Activated naive CD8-positive, alpha-beta T cell treated with anti-CD3 and anti-CD28 coated beads for 36 hours (primary cell): ENCODE measurements at places on chromosomes 5 and 9. TPM values are rescaled to one million over a fixed set of nuclear protein-coding genes. Genes with fewer than 3 reads are reported as not detected.

GRCh38 chr5:91538179-91538578, 155.1 kb upstream of the ARRDC3 start:
- DNase-seq: no peak

CDHR2 gene
- 0.44 TPM for total RNA-seq

GRCh38 chr9:81772144-81772543, 82.8 kb upstream of the TLE1 start:
- DNase-seq: no peak

DNA sequence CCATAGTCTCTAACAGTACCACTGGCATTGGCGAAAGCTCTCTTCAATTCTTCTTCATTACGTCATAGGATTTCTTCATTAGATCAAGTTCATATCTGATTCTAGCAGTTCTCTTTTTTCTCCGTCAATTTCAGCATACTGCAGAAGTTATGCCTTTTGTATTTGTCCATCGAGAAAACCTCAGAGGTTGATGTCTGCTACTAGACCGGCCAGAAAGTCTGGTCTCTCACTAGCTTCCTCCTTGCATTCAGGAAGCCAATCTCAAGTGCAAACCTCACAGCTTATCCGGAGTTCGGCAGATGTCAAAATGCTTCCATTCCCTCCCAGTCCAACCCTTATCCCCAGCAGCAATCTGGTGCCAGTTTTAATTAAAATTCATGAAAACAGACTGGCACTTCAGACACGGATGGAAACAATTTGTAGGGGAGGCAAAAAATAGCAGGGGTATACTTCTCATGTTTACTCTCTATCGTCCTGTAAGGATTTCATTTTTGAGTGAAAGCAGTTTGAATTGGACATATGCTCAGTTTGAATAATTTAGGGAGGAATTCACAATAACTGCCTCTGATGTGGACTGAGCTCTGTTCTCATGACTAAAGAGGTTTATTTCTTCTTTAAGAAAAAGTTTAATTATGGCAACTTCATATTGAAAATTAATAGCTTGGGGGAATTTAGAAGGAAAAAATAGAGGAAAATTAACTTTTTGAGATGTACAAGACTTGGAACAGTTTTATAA, 56.4 kb upstream of the TMC1 start:
- DNase-seq: no peak

DNA sequence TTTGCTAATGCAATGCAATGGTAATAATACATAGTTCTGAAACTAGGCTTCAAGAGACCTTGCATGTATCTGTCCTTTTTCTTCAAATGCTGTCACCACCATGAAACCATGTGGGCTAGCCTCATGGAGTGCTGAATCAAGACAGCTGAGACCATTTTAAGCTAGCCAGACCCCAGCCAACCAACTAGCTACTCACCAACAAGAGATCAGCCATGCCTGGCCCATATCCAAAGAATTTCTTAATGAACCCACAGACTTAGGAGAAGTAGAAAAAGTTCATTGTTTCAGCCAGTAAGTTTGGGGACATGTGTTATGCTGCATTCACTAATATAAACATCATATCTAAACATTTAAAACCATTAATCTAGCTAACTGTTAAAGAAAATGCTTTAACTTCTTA, 139.8 kb upstream of the EDIL3 start:
- DNase-seq: no peak

DNA sequence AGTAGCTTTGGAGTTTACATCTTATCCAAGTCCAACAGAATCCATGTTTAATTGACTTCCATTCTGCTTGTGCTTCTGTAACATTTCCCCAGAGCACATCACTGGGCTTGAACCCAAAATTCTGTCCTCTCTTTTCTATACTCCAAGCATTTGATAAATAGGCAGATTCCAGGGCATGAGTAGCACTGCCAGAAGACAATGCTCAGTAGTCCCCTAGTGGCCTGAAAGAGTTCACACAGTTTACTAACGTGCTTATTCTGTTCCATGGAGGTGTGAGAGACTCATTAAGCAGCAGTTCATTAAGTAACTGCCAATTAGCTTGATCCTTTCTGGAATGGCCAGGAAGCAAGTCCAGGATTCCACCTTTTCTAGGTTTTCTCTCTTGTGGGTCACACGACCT, 9.4 kb upstream of the GABRA6 start:
- DNase-seq: no peak

HIGD2A gene
- 94.0 TPM for total RNA-seq

- DNase-seq: no peak
These were observed 371.5 kb upstream of the PRR16 start for GRCh38 chr5:120092649-120093048.

GRCh38 chr9:121662891-121663580, 11.6 kb downstream of the DAB2IP start:
- no peak for DNase-seq

- no peak for DNase-seq
These were observed 4.6 kb downstream of the NRG2 start for GRCh38 chr5:140038373-140038957.

GRCh38 chr5:78594610-78595457, 53.7 kb downstream of the LHFPL2 start:
- DNase-seq: no peak
